ENCODE measurements at places on chromosomes 2 and 18.
A peak's percentile ranks its signal among the peaks of the same experiment; 100 is the strongest.

DNA sequence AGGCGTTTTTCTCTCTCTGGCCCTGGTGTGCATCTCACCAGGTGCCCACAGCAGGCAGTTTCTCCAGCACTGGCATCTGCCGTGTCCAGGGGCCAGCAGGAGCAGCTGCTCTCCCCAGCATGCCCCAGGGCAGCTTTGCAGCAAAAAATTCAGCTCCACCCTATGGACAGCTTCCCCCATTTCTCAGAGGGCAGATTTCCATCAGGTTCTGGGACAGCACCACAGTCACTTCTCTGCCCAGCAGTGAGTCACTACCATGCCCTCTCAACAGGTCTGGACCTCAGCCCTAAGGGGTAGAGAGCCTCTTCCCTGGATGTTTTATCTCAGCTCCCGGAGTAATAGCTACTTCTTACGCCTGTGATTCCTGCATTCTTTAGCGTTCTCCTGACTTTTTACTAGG, 170.2 kb upstream of the RAB12 start:
- DNase-seq, result no peak

- DNase-seq, result no peak
These were observed 57.8 kb upstream of the GPR45 start for GRCh38 chr2:105183555-105184323.

DNA sequence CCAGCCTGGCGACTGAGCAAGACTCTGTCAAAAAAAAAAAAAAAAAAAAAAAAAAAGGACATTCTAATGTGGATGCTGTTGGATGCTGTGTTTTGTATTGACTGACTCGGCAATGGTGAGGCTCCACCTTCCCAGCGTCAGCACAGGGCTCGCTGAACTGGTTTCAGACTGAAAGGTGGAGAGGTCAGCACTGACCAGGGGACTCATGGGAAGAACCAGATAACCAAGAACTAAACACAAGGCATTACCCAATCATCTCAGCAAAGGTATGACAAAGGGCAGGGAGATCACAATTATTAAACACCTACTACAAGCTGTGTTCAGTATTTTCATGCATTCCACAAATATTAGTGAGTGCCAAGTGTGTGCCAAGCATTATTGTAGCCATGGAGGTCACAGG, 103.2 kb downstream of the LRATD1 start:
- DNase-seq, result no peak

GRCh38 chr2:194166818-194167217, 1490.2 kb upstream of the SLC39A10 start:
- DNase-seq, result no peak

DNA sequence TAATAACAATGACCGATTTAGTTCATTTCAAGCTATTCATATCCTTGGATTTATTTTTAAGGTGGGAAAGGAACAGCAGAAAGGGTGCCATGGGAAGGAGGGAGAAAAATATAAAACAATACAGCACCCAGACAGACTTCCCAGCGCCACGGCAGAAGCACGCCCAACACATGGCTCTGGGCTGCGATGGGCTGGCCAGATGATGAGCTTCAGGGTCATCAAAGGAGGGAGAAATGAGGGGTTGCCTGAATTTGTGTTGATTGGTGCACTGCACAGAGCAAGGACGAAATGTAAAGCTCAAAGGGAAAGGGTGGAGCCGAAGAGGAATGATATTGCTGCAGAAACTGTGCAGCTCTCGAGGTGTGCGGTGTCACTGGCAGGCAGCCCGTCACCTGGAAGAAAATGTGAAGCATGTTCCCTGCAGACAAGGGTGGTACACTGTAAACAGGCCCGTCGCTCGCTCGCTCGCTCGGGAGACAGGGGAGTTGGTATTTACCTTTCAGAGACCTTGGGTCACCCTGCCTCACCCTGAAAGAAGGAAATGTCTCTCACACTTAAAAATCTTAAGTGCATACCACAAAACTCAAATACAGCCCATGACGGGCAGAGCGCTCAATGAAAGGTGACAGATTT, 195.5 kb upstream of the CTAGE1 start:
- no peak for DNase-seq

DNA sequence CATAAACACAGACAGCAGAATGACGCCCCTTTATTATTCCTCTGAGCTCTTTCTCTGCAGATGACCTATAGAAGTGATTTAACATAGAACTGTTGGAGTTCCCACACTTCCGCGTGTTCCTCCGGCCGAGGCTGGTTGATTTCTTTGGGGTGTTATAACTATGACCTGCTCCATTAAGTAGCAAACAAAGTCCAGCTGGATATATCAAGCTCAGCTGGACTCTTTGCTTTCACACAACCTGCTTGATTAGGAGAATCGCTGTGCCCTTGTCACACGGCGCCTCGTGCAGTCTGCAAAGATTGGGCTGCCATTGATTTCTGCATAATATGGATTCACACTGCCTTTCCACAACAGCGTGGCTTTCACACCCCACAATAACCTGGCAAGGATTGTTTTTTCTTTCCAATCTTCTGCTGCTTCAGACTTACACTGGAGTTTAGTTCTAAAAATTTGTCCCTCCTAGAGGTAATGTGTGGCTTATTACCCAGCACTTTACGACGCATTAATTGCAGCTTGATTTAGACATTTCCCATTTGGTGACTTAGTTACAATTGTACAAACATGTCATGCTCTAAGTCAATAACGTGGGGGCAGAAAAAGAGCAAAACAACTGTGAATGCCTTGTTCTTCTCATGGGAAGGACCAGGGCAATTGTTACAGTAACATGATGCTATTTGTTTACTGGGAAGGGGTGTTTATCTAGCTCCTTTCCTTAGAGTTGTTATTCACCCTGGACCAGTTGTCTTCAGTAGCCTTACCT, 485.7 kb downstream of the TXNL1 start:
- DNase-seq, result no peak

DNA sequence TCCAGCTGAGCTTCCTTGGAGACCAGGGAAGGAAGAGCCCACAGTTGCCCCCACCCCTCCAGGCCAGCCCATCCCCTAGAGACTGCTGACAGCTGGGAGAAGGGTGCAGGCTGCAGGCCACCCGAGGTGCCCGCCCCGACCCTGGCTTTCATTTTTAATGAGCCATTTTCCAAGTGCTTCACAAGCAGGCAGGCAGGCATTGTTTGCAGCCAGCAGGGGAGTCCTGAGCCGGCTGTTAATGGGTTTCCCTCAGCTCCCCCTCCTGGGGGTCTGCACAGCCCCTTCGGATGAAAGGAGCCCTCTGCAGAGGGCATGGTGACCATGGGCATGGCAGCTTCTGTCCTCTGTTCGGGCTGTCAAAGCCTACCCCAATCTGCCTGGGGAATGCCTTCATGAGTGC, 94.5 kb downstream of the ZBTB7C start:
- DNase-seq, result no peak

GRCh38 chr18:37385846-37386778, 179.5 kb downstream of the CELF4 start:
- no peak for DNase-seq

DNA sequence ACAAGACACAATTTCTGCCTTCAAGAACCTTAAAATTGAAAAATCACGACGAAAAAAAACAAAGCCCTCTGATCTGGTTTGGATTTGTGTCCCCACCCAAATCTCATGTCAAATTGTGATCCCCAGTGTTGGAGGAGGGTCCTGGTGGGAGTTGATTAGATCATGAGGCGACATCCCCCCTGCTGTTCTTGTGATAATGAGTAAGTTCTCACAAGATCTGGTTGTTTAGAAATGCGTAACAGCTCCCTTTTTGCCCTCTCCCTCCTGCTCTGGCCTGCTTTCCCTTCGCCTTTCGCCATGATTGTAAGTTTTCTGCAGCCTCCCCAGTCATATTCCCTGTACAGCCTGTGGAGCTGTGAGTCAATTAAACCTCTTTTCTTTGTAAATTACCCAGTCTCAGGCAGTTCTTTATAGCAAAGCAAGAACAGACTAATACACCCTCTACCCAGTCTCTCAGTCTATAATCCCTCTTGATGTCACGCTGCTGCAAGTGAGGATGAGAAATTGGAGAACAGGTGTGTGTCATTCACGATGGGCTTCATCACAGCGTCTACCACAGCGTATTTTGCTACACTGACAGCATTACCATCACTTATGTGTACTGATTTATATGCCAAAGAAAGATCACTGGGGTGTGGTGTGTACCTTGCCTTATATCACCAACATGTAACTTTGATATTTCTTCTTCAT, 330.7 kb downstream of the MTX2 start:
- DNase-seq, result no peak

GRCh38 chr2:26454561-26455001, 23.3 kb downstream of the OTOF start:
- DNase-seq, result no peak

DNA sequence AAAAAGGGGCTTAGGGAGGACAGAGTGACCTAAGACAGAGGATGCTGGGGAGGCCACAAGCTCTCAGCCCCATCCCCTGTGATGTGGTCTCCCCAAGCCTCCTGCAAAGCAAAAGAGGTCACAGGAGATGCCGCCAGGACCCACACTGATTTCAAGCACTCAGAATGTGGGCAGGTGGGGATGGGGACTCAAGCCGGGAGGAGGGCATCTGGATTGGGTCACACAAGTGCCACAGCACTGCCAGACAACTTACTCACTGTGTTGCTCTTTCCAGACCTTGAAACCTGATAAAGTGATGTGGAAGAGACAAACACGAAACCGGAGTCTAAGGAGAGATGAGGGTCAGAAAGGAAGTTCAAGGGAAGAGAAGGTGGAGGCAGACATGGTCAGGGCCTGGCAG, 95.7 kb downstream of the TTC32 start:
- DNase-seq, result no peak

DNA sequence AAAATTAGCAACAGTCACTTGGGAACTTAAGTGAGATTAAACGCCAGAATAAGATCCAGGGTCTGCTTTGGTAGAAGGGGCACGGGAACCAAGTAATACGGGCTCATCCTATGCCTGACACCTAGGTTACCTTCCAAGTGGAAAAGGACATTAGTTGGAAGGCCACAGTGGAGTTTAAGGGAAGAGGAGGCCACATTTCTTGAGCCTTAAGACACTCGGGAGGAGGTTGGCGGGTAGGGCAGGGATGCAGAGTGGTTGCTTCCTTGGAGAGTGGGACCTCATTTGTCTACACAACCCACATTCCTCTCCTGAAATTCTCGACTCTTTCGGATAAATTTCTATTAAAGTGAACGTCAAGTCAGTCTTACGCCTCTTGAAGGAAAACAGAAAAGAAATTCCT, 510 bp upstream of the DNAH6 start:
- DNase-seq, result no peak

DNA sequence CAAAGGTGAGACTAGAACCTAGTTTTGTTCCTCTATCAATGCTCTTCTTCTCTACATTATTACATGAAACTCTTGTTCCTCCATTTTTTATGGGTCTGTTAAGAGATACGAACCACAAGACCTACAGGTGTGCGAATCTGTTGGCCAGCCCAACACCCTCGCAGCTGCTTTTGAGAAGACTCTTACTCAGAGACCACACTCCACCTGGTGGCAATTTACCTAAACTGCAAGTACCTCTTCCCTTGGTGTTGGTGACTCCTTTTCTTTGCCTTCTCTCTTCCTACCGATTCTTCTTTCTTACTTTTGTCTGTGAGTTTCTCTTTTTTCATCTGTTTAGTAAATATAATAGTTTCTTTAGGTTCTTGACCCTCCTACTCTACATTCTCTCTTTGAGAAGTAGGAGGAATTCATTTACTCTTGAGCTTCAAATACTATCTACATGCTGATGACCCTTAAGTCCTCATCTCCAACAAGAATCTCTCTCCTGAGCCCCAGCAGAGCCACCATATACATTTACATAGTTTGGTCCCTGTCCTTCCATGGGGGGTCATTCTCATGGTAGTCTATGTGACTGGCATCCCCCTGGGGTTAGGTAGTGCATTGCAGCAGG, 81.8 kb upstream of the GAREM1 start:
- DNase-seq, result peak; percentile 65

GRCh38 chr2:70531419-70532086, 22.1 kb downstream of the TGFA start:
- DNase-seq, result no peak

DNA sequence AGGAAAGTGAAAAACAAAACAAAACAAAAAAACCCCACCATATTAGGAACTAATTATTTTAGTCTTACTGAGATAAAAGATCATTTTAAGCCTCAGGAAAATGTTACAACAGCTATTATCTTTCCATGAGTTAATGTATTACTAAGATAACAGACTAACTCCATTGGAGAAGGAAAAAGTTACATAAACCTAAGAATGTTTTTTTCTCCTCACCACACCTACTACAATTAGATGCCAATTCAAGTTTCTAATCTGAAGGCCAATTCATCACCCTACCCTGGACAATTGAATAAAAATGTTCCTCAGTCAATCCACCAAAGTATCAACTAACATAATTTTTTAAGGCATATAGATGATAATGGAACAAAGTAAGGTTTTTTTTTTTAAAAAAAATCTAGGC, 10.2 kb upstream of the GFPT1 start:
- no peak for DNase-seq

DNA sequence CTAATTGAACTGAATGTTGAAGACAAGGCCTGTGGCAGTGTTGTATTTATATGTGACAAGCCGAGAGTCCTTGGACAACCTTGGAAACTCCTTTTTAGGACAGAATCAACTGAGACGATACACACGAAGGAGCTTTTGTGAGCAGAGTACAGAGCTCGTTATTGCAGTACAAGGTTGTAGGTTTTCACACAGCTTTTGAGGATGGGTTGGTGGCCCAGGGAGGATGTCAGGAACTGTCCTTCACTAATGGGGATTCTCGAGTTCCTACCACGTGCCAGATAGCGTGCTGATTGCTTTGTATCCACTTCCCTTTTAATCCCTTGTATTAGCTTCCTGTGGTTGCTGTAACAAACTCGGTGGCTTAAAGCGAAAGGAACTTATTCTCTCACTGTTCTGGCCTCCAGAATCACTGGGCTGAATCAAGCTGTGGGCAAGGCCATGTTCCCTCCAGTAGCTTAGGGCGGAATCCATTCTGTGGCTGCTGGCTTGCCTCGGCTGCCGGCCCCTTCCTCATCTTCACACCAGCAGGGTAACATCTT, 20.2 kb downstream of the INPP4A start:
- DNase-seq, result peak; percentile 49

DNA sequence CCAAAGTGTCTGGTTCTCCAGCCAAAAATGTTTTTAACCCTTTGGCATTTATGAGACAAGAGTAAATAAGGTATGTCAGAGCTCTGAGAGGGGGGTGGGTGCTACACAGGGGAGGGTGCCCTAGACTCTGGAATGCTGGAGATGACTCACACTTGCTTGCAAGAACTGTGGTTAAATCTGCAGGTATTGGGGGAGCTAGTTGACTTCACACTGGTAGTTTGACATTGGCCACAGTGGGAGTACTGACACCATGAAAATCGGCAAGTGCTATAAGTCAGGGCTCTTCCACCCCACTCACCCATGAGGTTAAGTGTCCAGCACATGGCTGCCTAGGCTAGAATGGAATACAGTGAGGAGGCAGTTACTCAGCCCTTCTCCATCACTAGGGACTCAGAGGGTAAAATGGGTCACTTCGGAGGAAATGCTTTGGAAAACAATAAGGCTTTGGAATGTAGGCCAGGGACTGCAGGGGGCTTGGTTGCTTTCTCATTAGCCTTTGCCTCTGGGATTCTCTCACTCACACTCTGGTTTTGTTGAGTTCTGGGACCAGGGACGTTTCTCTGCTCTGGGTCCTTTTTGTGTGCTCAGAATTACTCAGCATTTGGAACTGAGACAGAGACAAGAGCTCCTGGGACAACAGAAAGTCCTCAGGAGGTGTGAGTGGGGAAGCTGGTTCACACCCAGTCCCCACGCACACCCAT, 91.6 kb downstream of the ACKR3 start:
- no peak for DNase-seq

All from CD4-positive, alpha-beta T cell treated with Interleukin-6 for 4 hours (primary cell).